ENCODE measurements at places on chromosomes 2 and 18.

DNA sequence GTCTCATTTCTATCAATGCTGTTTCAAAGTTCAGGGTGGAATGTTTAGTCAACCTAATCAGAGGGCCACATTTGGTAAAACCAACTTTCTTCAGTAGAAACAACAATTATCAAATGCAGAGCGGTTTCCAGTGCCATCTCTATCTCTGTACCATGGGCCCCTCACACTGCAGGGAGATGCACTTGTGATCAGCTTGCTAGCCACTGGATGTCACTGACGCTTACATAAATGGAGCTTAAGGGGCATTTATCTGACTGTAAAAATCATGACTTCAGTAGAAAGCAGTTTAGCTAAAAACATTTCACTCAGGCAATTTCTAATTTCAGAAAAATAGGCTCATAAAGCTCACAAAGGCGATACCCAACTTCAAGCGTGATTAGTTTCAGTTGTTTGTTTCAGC is 678.0 kb downstream of the ZEB2 start:
- no peak for DNase-seq

DNA sequence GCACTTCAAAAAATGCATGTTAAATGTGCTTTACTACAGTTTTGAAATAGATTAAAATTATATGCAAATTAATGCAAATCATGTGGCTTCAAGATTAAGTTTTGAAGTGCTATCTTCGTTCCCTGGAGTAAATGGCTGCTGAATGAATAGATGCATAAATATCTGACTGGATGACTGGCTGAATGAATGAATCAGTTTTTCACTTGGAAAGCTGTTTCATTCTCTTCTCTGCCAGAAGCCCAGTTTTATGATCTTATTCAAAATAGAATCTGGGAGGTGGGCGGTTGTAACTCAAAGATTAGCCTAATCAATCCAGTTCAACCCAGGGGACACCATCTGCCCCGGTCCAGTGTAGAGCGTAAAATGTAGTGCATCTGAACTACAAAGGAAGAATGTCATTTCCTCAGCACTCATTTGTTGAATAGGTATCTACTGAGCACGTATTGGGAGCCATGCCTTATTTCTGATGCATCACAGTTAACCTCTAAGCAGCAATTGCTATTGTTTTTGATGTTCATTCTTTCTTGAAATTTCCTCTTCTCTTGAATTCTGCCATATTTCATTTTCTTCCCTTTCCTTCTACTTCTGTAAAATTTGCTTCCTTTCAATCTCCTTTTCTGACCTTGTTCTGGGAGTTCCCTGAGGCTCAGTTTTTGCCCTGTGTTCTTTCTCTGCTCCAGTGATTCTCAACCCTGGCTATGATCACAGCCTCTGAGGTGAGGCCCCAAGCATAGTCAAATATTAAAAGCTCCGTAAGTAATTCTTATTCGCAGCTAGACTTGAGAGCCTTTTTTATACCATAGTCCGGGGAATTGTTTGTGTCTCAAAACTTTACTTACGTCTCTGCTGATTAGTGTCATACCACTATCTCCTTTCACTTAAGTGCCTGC is 282.7 kb downstream of the PARD3B start:
- DNase-seq = no peak

DNA sequence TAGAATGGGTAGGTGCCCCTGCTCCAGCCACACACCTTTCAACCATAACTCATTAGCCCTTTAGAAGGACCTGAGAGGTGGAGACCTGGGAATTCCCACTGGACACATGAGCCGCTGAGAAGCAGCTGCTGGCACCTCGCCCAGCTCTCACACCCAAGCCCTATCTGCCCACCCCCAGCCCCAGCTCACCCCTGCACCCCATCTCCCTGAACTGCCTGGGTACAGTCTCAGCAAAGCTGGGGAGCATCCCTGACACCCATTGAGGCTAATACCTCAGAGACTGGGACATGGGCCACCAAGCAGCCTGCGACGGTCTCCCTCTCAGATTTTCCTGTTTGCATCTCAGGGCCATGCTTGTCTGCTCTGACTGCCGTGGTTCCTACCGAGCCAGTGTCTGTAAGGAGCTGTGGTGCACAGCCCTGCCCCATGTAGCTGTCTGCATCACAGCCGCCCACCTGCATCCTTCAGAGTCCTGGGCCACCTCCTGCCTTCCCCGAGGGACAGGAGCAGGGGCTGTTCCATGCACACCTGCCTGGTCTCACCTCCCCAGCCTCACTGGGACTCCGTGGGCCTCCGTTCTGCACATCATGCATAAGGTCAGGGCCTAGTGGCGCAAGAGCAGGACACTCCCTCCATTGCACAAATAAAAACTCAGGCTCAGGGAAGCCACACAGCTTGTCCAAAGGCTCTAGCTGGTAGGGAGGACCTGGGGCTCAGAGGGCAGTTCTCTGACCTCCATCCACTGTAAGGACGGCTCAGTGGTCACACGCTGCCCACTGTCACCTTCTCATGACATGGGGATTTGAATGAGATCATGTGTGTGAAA is 90.0 kb downstream of the SEPTIN10 start:
- no peak for DNase-seq

GRCh38 chr18:647304-647703 is 10.1 kb upstream of the TYMS start:
- DNase-seq = peak; percentile 40

DNA sequence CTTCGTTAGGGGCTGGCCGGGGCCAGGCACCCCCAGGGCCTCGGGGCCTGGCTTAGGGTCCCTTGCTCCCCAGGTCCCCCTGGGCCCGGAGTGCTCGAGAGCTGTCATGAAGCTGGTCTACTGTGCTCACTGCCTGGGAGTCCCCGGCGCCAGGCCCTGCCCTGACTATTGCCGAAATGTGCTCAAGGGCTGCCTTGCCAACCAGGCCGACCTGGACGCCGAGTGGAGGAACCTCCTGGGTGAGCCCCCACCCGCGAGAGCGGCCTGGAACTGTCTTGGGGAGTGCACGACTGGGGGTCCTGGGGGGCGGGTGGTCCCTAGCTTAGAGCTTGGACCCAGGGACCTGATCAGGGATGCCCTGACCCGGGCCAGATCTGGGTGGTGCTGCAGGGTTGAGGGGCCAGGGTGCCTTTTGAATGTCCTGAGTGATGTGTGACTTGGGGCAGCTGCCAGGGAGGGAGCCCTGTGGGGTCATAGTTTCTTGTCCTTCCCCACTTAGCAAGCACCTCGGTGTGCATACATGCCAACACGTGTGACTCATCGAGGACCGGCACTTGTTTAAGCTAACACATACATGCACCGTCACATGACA is 27.9 kb downstream of the GPC1 start:
- DNase-seq = no peak

DNA sequence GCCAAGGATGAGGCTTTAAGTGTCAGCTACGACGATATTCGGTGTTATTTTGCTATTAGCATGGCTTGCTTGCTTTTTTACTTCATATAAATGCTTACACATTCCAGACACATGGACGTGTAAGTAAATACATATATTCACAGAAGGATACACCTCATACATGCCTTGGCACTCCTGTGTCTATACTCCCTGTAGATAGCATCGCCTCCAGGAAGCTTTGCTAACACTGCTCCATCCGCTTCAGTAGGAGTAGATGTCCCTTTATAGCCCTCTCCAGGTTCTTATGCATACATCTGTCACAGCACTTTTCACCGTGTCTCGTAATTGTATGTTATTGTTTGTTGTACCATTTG is 27.5 kb upstream of the KCTD1 start:
- DNase-seq = no peak

DNA sequence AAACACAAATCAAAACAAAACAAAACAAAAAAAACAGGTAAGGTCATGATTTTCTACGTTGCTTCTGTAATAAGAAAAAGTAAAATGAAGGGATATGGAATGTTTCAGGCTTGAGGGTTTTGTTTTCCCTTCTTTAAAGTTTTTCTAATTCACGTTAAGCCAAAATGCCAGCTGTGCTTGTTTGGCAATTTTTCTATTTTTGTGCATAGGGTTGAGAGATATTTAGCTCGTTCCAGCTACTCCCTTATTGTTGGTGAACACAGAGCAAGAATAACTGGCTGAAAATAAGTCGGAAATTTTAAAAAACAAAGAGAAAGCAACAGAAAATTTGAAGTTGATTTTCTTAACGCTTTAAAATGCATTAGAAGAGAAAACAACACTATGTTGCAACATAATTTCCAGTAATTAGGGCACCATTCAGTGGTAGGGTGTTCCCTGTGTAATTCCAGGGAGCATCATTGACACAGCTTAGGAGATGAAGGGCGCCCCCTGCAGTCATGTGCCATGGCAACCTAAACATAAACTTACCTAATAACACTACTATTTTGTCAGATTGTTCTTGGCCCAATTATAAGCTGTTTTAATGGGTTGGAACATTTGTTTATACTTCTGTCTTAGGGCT is 99.5 kb downstream of the DTNA start:
- DNase-seq = no peak

- DNase-seq = peak; percentile 40
Observed at GRCh38 chr2:172253190-172254052, 150.7 kb upstream of the DLX2 start.
